ENCODE measurements at places on chromosomes 6 and 20.

GRCh38 chr6:136180704-136181511 is 69.2 kb downstream of the MTFR2 start:
- H3K36me3 ChIP-seq: no peaks in the 10 kb centered on the region
- no peaks in the 10 kb centered on the region for H3K4me1 ChIP-seq
- H3K27me3 ChIP-seq: peaks cover 3% of the 10 kb centered on the region
- DNase-seq: no peak
- no peak overlapping the region for H3K27ac ChIP-seq
- no peak overlapping the region for H3K4me3 ChIP-seq

- no peaks in the 10 kb centered on the region for H3K36me3 ChIP-seq
- DNase-seq: peak; percentile 95
- H3K27ac ChIP-seq: peak overlapping the region; percentile 48
- H3K4me3 ChIP-seq: no peak overlapping the region
Observed at GRCh38 chr20:53757472-53757913, 163.9 kb upstream of the ZNF217 start.

DNA sequence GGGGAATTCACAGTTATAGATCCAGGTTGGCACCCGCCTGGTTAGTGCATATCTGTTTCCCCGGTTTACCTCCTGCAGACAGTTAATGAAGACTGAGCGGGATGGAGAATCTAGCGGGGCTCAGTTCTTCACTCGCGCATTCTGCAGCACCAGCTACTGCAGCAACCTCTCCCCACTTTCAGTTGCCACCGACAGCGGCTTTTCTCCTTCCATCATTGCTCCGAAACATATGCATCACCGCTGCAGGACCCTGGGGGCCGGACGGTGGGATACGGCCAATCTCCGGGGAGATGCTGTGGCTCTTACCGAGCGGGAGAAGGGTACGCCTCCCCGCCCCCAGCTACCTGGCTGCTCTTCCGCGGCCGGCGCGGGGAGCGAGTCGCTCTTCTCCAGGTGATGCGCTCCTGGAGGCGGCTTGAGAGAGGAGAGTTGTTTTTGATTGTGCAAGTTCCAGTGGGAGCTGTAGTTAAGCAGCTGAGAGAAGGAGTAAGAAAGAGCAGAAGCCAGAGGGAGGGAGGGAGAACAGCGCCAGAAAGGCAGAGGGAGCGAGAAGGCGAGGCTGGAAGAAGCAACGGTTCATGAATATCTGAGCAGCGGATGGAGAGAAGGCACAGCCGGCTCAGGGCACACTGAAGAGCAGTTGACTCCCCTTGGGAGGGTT is at the start of gene SGK1:
TSS of gene SGK1 (minus strand) at position 642 of the 661 bp plus-strand sequence. CDS start 652 bp downstream, outside the sequence.
- no peak within 1 kb of the TSS for H3K27ac ChIP-seq
- H3K4me3 ChIP-seq: peak within 1 kb of the TSS; percentile 33
- H3K27me3 ChIP-seq: no peaks in the 10 kb centered on the region

DNA sequence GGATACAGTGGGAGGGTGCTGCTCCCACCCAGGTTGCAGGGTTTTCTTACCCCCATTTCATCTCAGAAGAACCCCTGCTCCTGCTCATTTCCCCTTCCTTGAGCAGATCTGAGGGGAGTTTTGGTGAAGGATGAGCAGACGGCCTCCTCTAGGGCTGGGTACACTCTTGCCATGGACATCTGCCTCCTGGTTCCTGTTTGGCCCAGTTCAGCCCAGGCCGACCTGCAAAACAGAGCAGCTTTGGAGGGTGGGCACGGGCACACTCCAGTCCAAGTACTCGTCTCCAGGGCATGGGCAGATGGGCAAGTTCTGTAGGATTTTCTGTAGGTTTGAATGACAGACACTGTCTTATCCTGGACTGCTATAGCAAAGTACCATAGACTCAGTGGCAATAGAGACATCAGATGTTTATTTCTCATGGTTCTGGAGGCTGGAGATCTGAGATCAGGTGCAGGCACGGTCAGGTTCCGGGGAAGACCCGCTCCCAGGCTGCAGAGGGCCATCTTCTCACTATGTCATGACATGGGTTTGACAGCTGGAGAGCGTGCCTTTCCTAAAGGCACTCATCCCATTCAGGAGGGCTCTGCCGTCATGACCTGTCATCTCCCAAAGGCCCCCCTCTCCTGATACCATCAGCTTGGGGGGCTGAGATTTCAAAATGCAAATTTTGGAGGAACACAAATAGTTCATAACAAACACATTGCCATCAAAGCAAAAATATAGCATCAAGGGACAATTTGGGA is 6.2 kb downstream of the NPBWR2 start:
- H3K27ac ChIP-seq: no peak overlapping the region
- DNase-seq: peak; percentile 64
- H3K27me3 ChIP-seq: peaks cover 44% of the 10 kb centered on the region
- no peaks in the 10 kb centered on the region for H3K36me3 ChIP-seq
- H3K4me1 ChIP-seq: no peaks in the 10 kb centered on the region

- H3K36me3 ChIP-seq: no peaks in the 10 kb centered on the region
- no peak overlapping the region for H3K4me3 ChIP-seq
- DNase-seq: no peak
- H3K27ac ChIP-seq: peak overlapping the region; percentile 57
- H3K27me3 ChIP-seq: no peaks in the 10 kb centered on the region
- H3K4me1 ChIP-seq: peaks cover 17% of the 10 kb centered on the region
Observed at GRCh38 chr6:160919723-160920440, 71.7 kb upstream of the MAP3K4 start.

- H3K27ac ChIP-seq: peak overlapping the region; percentile 99
- no peak for DNase-seq
- H3K36me3 ChIP-seq: no peaks in the 10 kb centered on the region
- peaks cover 48% of the 10 kb centered on the region for H3K4me1 ChIP-seq
- no peaks in the 10 kb centered on the region for H3K27me3 ChIP-seq
- H3K4me3 ChIP-seq: no peak overlapping the region
Observed at GRCh38 chr20:50436696-50437095, 73.5 kb upstream of the PTPN1 start.

DNA sequence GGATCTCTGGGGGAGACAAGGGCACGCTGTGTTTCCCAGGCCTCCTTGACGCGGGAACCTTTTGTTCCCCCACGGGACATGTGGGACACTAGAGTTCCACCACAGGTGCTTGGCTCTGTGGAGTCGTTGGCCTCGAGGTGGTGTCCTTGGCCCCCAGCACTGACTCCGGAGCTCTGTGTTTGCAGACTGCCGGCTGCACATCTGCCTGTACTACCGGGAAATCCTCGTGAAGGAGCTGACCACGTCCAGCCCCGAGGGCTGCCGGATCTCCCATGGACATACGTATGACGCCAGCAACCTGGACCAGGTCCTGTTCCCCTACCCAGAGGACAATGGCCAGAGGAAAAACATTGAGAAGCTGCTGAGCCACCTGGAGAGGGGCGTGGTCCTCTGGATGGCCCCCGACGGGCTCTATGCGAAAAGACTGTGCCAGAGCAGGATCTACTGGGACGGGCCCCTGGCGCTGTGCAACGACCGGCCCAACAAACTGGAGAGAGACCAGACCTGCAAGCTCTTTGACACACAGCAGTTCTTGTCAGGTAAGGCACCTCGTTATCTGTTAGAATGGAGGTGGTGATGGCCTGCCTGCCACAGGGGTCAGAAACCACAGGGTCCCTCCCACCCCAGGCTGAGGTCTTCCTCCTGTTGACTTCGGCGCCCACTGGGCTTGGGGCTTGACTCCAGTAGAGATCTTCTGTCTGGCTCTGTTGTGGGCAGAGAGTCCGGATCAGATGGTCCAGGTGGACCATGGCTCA is 9.9 kb downstream of the IRF4 start:
- no peaks in the 10 kb centered on the region for H3K4me1 ChIP-seq
- no peak overlapping the region for H3K4me3 ChIP-seq
- H3K36me3 ChIP-seq: no peaks in the 10 kb centered on the region
- DNase-seq: no peak
- H3K27me3 ChIP-seq: peaks cover 85% of the 10 kb centered on the region
- no peak overlapping the region for H3K27ac ChIP-seq

DNA sequence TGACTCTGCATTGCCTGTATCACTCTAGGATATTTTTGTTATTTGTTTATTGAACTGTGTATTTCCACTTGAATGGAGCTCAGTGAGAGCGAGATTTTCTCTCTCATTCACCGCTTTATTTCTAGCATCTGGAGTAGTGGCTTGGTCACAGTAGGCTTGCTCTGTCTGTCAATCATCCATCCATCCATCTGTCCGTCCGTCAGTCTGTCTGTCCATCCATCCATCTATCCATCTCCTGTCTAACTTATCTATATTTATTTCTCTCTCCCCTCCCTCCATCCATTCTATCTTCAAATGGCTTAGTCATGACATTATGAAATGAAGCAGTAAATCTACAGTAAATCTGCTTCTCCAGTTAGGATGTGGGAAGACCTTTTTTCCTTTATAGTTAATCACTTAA is 94.6 kb downstream of the TIAM2 start:
- no peaks in the 10 kb centered on the region for H3K36me3 ChIP-seq
- H3K27ac ChIP-seq: no peak overlapping the region
- no peaks in the 10 kb centered on the region for H3K27me3 ChIP-seq
- no peak for DNase-seq
- H3K4me1 ChIP-seq: peaks cover 7% of the 10 kb centered on the region
- no peak overlapping the region for H3K4me3 ChIP-seq

DNA sequence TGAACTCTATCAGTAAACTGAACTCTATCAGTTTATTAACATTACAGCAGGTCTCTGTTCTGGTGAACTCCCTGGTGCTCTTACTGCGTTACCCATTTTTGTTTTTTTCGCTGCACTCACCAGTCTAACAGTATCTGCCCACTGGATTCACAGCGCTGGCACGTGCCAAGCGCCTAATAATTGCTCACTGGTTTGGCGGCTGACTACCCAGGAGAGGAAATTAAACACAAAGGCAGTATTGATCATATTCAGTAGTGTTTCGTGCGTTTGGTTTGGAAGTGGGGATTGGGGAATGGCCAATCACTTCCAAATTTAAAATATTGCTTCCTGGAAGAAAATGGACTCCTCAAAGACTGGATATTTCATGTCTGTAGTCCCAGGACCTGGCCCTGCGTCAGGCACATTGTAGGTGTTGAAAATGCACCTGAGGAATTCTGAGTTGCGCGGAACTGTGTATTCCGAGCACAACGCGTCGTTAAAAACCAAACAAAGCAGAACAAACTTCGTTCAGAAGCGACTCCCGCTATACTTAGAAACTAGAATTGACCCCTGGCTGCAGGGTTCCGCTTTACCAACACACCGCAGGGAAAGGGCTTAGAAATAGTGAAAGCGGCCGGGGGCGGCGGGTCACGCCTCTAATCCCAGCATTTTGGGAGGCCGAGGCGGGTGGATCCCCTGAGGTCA is 1.1 kb upstream of the RPS12 start:
- H3K36me3 ChIP-seq: peaks cover 38% of the 10 kb centered on the region
- no peaks in the 10 kb centered on the region for H3K4me1 ChIP-seq
- no peak for DNase-seq
- peak overlapping the region; percentile 81 for H3K27ac ChIP-seq

GRCh38 chr6:93123585-93123984 is 295.8 kb downstream of the EPHA7 start:
- H3K27ac ChIP-seq: no peak overlapping the region
- no peak overlapping the region for H3K4me3 ChIP-seq
- H3K27me3 ChIP-seq: no peaks in the 10 kb centered on the region
- H3K4me1 ChIP-seq: no peaks in the 10 kb centered on the region
- no peak for DNase-seq

DNA sequence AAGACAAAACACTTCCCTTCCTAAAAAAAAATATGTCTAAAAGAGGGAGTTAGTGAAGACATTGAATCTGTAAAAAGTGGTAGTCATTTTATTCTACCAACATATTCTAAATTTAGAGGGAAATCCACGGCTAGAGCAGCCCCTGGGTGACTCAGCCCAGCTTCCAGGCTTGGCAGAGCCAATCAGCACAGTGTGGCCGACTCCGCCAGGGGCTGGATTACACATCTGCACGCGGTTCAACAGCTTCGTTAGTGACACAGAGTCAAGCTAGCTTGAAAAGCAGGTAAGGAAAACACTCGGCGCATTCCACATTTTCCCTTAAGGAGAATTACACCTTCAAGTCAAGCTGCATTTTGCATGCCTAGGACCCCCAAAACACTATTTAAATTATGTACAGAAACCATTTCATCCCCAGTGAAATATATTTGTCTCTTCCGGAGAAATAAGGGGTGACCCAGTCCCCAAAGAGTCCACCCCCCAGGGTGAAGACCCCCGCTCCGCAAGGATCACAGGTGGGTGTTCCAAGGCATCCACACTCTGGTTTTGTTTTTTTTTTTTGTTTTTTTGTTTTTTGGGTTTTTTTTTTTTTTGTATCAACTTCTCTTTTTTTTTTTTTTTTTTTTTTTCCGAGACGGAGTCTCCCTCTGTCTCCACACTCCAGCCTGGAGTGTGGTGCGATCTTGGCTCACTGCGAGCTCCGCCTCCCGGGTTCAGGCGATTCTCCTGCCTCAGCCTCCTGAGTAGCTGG is 58.4 kb upstream of the ARID1B start:
- H3K27ac ChIP-seq: peak overlapping the region; percentile 83
- H3K27me3 ChIP-seq: no peaks in the 10 kb centered on the region
- H3K4me1 ChIP-seq: peaks cover 27% of the 10 kb centered on the region
- no peak overlapping the region for H3K4me3 ChIP-seq

DNA sequence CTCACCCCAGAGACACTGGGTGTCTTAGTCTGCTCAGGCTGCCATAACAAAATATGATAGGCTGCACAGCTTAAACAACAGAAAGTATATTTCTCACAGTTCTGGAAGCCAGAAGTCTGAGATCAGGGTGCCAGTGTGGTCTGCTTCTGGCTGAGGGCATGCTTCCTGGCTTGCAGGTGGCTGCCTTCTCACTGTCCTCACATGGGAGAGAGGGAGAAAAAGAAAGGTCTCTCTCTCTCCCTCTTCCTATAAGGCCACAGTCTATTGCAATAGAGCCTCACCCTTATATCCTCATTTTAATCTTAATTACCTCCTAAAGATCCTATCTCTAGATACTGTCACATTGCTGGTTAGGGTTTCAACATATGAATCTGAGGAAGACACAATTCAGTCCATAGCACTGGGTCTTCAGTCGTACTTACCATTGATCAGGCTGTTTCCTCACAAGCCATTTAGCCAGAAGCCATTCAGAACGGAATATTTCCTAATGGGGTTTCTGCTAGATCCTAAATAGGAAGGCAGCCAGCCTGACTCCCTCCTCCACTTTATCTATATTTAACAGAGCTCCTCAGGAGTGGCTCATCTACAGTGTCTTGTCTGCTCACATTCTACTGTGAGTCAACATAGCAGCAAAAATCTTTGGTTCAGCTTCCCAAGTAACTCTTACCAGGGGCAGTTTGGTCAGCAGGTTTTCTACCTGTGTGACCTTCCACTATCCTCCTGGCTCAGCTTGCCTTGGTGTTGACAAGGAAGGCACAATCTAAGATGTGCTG is 42.2 kb downstream of the CD164 start:
- no peaks in the 10 kb centered on the region for H3K36me3 ChIP-seq
- no peak for DNase-seq
- H3K4me1 ChIP-seq: peaks cover 3% of the 10 kb centered on the region
- H3K27me3 ChIP-seq: no peaks in the 10 kb centered on the region
- H3K4me3 ChIP-seq: no peak overlapping the region

GRCh38 chr6:146544616-146545182 is 1.1 kb downstream of the RAB32 start:
- no peaks in the 10 kb centered on the region for H3K27me3 ChIP-seq
- peak overlapping the region; percentile 95 for H3K27ac ChIP-seq
- H3K4me1 ChIP-seq: peaks cover 18% of the 10 kb centered on the region
- H3K36me3 ChIP-seq: peaks cover 19% of the 10 kb centered on the region
- H3K4me3 ChIP-seq: peak overlapping the region; percentile 70

GRCh38 chr6:124197148-124197547 is 393.5 kb downstream of the NKAIN2 start:
- H3K4me3 ChIP-seq: no peak overlapping the region
- H3K36me3 ChIP-seq: no peaks in the 10 kb centered on the region
- DNase-seq: no peak
- no peak overlapping the region for H3K27ac ChIP-seq
